ENCODE measurements at places on chromosomes 4 and X.

GRCh38 chrX:148592595-148592994, 92.2 kb downstream of the AFF2 start:
- H3K4me3 ChIP-seq: no peak overlapping the region
- H3K27ac ChIP-seq: no peak overlapping the region
- DNase-seq: no peak
- no peaks in the 10 kb centered on the region for H3K27me3 ChIP-seq
- H3K36me3 ChIP-seq: no peaks in the 10 kb centered on the region

GRCh38 chr4:2689825-2690700, 66.1 kb downstream of the TNIP2 start:
- H3K36me3 ChIP-seq: no peaks in the 10 kb centered on the region
- no peak overlapping the region for H3K4me3 ChIP-seq
- H3K27me3 ChIP-seq: no peaks in the 10 kb centered on the region
- DNase-seq: no peak
- no peaks in the 10 kb centered on the region for H3K4me1 ChIP-seq

DNA sequence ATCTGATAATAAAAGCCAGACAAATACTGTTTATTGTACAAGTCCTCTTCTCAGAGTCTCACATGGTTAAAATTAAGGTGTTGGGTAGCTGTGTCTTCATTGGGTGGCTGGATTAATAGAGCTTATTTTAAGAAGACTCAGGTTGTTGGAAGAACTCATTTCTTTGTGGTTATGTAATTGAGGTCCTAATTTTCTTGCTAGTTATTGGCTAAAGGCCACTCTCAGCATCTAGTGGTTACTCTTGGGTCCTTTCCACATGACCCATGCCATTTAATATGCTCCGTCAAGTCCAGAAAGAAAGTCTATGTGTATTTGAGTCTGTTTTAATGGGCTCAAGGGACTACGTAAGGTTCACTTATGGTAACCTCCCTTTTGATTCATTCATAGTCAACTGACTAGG, 1668.6 kb upstream of the AGA start:
- H3K4me1 ChIP-seq: no peaks in the 10 kb centered on the region
- DNase-seq: no peak
- H3K4me3 ChIP-seq: no peak overlapping the region
- no peaks in the 10 kb centered on the region for H3K27me3 ChIP-seq
- no peak overlapping the region for H3K27ac ChIP-seq

GRCh38 chr4:169254546-169254983, 16.2 kb downstream of the SH3RF1 start:
- H3K27me3 ChIP-seq: no peaks in the 10 kb centered on the region
- H3K27ac ChIP-seq: peak overlapping the region; percentile 29
- H3K4me3 ChIP-seq: no peak overlapping the region
- DNase-seq: peak; percentile 38
- H3K4me1 ChIP-seq: peaks cover 83% of the 10 kb centered on the region

DNA sequence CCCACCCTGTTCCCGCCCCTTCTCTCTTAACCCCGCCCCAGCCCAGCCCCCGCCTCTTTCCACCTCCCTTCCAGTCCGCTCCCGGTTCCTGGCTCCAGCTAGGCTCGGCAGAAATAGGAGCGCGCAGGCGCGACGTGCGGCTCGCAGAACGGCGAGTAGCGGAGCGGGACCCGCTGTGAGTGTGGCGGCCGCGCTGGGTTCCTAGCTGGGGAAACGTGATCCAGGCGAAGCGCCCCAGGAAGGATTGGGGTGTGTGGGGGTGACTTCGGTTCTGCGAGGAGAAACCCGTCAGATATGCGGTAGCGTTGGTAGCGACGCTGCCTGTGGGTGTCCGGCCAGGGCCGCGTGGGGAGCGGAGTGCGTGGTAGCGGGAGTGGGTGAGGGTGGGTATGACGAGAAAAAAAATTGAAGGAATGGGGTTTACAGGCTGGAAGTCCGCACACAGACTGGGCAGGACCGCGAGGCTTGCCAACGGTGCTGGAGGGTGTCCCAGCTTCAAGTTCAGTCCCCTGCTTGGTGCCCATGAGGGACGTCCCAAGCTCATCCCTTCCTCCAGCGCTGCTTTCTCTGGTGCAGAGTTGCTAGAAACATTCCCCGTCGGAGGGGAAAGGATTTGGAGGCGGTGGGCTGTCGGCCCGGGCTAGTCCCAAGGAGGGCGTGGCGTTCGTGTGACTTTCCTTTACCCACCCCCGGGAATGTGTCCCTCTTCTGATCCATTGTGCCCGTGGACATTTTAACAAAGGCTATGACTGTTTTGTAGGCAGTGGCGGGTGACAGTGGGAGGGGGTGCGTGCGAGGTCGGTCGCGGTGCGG, at the start of gene PRRG1:
TSS of gene PRRG1 (plus strand) at position 144 of the 813 bp plus-strand sequence. CDS start 56,886 bp downstream, outside the sequence.
- peak within 1 kb of the TSS; percentile 44 for H3K27ac ChIP-seq
- H3K4me3 ChIP-seq: peak within 1 kb of the TSS; percentile 1
- no peaks in the 10 kb centered on the region for H3K27me3 ChIP-seq
- no peaks in the 10 kb centered on the region for H3K36me3 ChIP-seq
- peak; percentile 76 for DNase-seq

DNA sequence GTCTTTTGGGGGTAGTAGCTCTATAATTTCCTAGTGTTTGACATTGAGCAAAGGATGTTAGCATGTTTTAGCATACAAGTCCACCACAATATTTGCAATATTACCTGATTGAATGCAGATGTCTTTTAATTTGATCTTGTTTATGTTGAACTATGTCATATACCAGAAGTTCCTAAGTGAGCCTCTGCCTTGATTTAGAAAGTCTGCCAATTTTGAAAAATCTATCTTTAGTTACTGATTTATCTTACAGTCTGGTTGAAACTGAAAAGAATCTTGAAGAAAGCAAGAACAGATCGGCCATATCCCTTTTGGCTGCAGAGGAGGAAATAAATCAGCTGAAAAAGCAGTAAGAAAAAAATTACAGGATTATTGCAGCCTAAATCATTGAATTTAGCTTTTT, 18.5 kb downstream of the SPATA18 start:
- H3K27ac ChIP-seq: no peak overlapping the region
- H3K27me3 ChIP-seq: no peaks in the 10 kb centered on the region
- H3K36me3 ChIP-seq: no peaks in the 10 kb centered on the region
- H3K4me3 ChIP-seq: no peak overlapping the region
- H3K4me1 ChIP-seq: no peaks in the 10 kb centered on the region

GRCh38 chr4:122876456-122876855, 45.9 kb downstream of the NUDT6 start:
- no peaks in the 10 kb centered on the region for H3K36me3 ChIP-seq
- no peak overlapping the region for H3K27ac ChIP-seq
- H3K4me1 ChIP-seq: peaks cover 4% of the 10 kb centered on the region
- no peak for DNase-seq

DNA sequence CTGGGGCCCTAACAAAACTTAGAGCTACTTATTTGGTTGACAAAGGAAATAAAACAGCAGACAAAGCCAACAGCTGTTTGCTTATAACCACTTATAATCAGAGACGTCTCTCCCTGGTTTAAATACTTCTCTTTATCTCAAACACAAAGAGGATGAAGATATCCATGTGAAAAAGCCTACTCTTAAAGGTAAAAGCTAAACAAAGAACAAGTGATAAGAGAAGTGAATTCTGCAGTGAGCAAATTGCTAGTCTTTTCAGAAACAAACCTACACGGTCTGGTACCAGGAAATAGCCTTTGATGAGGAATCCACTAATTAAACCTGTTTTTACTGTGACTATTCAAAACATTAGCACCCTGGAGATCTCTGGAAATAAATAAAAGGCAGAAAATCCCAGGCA, 46.7 kb downstream of the GRIA3 start:
- no peak overlapping the region for H3K27ac ChIP-seq
- DNase-seq: no peak
- H3K36me3 ChIP-seq: no peaks in the 10 kb centered on the region

GRCh38 chr4:158936238-158936637, 166.6 kb upstream of the RAPGEF2 start:
- H3K36me3 ChIP-seq: no peaks in the 10 kb centered on the region
- no peak overlapping the region for H3K27ac ChIP-seq

All from body of pancreas (tissue), 4 donors.